Stimulated activated CD4-positive, alpha-beta T cell treated with anti-CD3 and anti-CD28 coated beads, Interleukin-12 subunit alpha, Interleukin-12 subunit beta, amount 100 ng/mL, for 4 hours (primary cell): ENCODE measurements at places on chromosomes 11 and 22.

- peak; percentile 92 for DNase-seq
Measured at GRCh38 chr22:20016734-20017621, at the start of gene ARVCF. Gene ARVCF (minus strand): TSS chr22:20016823. CDS start chr22:19990794, 26,029 bp downstream.

DNA sequence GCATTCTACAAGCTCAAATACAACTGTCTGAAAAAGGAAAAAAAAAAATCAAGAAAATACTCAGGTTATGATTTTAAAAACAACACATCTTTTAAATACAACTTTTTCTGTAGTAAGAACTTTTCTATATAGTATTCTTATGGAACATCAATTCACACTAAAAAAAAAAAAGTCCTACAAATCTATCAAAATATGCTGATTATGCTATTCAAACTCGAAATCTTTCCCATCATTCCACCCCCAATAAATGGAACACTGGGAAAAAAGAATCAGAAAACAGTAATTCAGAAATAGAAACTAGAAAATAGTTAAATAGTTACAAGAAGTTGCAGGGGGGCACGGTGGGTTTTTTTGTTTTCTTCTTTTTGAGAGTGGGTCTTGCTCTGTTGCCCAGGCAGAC is 77.4 kb downstream of the PICALM start:
- no peak for DNase-seq

DNA sequence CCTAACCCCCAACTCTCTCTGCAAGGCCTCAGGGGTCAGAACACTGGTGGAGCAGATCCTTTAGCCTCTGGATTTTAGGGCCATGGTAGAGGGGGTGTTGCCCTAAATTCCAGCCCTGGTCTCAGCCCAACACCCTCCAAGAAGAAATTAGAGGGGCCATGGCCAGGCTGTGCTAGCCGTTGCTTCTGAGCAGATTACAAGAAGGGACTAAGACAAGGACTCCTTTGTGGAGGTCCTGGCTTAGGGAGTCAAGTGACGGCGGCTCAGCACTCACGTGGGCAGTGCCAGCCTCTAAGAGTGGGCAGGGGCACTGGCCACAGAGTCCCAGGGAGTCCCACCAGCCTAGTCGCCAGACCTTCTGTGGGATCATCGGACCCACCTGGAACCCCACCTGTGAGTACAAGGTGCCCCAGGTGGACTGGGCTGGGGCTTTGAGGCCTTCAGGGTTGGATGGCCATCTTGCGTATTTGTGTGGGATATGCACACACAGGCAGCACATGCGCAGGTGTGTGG is at the start of gene BEST1:
TSS of gene BEST1 (plus strand) at position 317 of the 513 bp plus-strand sequence. CDS start 1,456 bp downstream, outside the sequence.
- DNase-seq: no peak

DNA sequence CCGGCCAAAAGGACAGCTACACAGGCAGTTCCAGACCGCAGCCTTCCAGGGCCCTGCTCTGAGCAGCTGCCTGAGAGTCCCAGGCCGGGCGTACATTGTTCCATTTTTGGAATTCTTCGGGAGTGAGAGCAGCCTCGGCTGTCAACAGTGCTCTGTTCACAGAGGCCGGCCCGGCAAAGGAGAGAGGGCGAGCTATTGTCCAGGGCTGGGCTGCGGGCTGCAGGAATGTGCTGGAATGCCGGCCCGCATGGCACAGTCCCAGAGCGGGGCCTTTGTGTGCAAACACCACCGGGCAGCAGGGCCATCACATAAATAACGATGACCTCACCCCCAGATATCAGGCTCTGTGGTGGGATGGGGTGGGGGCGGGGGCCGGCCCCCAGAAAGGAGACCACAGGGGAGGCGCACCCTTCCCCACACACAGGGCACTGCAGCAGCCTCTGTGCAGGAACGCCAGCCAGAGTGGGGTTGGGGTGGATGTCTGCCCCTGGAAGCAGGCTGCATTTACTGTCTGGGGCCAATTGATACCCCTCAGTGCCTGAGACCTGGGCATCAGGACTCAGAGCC is 15.8 kb downstream of the LINC01488 start:
- DNase-seq: no peak

DNA sequence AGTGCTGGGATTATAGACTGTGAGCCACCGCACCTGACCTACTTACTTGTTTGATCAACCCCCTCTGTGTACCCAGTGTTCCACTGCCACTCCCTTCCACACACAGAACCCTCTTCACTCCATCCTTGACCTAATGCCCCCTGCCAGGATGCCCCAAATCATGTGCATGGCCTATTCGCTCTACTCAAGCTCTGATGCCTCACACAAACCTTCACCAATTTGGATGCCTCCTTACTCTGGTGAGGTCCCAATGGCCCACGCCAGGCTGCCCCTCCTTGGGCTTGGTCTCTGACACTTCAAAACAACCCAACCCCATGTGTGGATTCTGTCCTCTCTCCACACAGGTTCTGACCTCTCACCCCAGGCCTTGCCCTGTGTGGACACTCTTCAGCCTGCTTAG is 9.4 kb upstream of the PSMC3 start:
- DNase-seq: no peak

- no peak for DNase-seq
Measured at GRCh38 chr22:48975886-48976285, 851.8 kb downstream of the BRD1 start.

GRCh38 chr11:36328966-36329673 is 33.0 kb downstream of the PRR5L start:
- DNase-seq: no peak

DNA sequence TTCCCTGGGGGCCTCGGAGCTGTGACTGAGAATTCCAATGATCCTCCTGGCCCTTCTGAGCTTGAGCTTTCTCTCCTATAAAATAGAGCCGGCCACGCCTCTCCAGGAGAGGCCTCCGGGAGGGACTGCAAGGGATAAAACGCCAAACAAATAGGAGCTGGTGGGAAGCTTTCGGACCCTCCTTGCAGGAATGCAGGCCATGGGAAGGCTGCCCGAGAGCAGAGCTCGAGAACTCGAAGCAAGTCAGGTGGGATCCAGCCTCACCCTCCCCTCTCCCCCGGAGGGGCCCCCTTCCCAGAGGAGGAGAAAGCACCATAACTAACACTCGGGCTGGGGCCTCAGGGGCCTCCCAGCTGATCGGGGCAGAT is 34.6 kb downstream of the FLRT1 start:
- DNase-seq: no peak

GRCh38 chr11:78714539-78714938 is 139.9 kb upstream of the NARS2 start:
- DNase-seq: no peak

- no peak for DNase-seq
Measured at GRCh38 chr11:26858098-26858497, 135.8 kb upstream of the FIBIN start.
